ENCODE measurements at places on chromosomes 6 and 20.

DNA sequence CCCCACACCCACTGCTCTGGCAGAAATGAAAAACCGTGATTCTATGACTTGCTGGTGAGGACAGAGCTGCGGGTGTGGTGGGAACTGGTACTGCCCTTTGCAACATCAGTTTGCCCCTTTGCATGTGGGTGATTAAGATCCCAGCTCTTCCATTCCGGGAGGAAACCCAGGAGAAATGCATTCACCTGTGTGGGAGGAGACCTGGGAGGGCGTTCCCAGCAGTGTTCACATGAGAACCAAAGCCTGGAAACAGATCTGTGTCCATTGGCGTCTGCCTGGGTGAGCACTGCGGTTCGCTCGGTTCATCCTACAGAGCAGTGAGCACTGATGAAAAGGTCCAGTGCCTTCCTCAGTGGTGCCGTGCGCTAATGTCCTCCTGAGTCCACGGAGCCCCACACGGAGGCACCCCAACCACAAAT is 89.7 kb downstream of the SMOC2 start:
- no peak for DNase-seq

GRCh38 chr6:140459209-140459608 is 1084.8 kb upstream of the CITED2 start:
- no peak for DNase-seq

DNA sequence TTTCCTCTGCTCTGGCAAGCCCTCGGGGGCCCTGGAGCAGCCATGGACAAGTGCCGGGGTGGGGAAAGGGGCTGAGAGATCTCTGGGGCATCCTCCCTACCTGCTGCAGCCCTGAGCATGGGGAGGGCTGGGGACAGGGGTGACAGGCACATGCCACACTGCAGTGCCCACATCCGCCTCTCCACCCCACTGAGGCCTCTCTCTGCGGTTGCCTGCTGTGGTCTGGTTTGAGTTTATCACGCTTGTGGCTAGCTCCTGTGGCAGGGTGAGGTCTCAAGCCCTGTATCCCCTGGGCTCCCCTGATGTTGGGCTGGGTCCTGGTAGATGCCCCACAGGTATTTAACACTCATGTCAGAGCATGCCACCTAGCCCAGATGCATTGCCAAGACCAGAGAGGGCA is 52.9 kb upstream of the MLN start:
- DNase-seq = no peak

DNA sequence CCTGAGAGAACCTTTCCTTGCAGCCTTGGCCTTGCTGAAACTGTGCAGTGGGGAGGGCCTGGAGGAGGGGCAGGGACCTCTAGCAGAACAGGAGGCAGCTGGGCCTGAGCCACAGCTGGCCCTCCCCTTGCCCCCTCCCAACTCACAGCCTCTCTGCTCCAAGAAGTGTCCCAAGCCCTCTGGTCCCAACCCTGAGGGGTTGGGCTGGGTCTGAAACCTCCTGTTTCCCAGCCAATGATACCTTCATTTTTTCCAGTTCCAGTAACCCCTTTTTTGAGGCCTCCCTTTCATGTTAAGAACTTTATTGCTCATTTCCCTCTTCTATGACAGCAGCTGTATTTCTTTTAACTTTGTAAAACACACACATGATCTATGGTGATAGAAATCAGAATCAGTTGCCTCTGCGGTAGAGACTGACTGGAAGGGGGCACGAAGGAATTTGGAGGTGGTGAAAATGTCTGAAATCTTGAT is 17.9 kb upstream of the ARMC12 start:
- DNase-seq = no peak

DNA sequence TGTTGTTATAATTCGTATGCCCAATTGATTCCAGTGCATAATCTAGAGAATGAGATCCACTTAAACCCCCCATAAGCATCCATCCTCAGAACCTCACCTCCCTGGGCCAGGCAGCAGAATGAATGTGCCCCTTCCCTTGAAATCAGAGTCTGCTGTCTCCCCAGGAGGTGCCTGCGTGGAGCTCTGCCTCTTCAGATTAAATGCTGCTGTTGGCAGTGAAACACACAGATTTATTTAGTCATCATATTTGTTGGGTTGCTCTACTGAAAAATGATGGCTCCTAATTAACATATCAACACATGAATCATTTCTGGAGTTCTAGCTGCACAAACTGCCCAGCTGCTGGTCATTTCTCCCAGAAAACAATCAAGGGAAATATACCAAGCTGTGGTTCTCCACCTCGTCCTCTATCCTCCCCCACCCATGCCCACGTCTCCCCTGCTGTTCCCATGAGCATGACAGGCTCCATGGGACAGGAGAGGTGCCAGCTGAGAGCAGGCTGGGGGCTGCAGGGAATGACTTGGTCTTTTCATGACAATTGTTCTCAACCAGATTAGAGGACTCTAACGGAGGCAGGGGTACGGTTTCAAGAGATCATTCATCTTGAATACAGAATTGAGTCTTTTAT is 633.1 kb downstream of the CDH26 start:
- DNase-seq = no peak

DNA sequence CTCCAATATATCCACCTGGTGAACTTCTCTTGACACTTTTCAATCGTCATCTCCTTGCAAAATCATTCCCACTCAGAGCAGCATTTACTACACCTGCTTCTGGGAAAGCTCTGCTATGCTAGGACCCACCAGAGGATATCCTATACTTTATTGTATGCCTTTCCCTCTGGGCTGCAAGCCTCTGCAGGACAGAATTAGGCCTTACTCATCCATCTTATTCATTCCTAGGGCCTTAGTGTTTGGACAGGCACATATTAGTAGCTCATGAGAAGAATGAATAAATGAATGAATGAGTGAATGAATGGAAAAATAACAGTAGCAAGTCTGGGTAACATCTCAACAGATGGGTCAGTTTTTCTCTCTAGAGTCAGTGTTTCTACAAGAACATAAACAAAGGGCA is 216.1 kb downstream of the MAFB start:
- DNase-seq = no peak

- no peak for DNase-seq
Measured at GRCh38 chr6:88671624-88672023, 291.8 kb downstream of the RNGTT start.

GRCh38 chr20:46784436-46785127 is 75.1 kb downstream of the SLC2A10 start:
- no peak for DNase-seq

DNA sequence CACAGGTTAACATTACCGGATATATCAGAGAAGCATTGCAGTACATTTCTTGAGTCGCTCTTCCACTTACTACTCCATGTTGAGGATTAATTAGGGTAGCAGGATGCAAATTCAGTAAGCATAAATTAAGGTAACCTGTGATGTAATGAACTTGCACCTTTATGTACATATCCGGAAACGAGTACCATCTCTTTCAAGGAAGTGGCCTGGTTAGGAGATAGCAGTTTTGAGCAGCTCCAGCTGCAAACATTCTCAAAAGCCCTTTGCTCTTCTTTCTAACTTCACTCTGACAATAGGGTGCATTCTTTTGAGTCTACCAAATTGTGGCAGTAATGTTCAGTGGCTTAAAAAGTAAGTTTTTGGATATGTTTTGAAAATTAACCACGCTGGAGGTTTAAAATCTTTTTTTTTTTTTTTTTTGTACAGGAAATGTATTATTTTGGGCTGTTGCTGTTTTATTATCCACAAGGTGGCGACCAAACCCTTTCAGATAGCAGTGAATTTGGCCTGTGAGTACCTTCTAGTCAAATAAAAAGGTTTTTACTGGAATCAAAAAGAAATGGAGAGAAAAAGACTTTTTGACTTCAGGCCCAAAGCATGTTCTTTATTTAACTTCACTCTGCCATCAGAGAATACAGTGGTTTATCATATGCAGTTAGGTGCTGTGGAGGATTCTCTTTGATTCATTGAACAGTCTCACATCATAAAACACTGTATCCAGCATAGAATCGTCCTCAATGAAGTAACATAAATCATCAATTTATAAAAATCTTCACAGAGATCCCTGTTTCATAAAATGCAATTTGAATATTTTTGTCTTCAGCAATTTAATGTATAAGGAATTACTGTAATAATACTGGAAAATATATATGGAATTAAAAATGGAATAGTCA is 8.9 kb downstream of the FAM217B start:
- no peak for DNase-seq

- no peak for DNase-seq
Measured at GRCh38 chr6:74611220-74611619, 594.6 kb downstream of the COL12A1 start.

GRCh38 chr20:53903652-53903987 is 166.8 kb downstream of the BCAS1 start:
- no peak for DNase-seq

GRCh38 chr6:64553249-64553786 is 917.7 kb downstream of the PHF3 start:
- no peak for DNase-seq

DNA sequence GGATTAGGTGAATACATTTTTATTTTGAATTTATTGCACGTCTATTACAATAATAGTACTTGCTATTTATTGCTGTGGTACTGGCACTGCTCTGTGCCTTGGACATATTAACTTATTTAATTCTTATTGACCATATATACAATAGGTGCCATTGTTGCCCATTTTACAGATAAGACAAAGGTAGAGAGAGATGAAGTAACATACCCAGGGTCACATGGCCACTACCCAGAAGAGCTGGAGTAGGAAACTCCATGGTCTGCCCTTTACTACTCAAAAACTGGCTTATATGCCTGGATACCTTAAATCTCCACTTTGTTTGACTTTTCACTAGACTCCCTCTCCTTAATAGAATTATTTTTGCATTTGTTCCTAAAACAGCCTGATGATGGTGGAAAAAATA is 67.5 kb downstream of the ADGRG6 start:
- no peak for DNase-seq

DNA sequence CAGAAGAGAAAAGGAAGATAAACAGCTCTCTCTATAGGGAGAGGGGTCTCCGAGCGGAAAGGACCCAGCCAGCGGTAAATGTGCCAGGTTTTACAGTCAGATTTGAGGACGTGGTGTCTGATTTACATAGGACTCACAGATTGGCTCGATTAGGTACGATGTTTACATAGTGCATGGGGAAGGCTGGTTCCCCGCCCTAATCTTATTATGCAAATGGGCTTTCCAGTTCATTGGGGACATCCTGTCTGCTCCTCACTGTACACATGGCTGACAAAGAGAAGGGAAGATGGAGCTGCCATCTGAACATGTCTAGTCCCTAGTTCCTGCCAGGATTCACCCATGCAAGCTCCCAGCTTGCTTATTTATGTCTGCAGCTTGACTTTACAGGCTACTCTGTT is 119.9 kb downstream of the RNF144B start:
- no peak for DNase-seq

DNA sequence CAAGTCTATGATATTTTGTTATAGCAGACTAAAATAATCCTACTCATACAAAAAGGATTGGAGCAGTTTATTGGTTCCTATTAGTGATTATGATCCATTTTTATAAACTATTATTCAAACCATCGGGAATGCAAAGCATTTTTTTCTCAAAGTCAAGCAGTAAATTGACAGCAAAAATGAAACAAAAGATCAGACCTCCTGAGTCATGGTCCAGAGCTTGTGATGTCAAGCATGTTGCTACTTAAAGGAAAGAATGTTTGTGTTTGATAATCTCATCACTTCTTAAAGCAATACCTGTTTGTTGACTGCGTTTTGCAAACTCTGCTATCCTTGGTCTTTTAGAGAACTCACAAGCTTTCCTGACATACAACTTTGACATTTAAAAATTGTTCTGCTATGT is 204.4 kb downstream of the SAMD5 start:
- no peak for DNase-seq

DNA sequence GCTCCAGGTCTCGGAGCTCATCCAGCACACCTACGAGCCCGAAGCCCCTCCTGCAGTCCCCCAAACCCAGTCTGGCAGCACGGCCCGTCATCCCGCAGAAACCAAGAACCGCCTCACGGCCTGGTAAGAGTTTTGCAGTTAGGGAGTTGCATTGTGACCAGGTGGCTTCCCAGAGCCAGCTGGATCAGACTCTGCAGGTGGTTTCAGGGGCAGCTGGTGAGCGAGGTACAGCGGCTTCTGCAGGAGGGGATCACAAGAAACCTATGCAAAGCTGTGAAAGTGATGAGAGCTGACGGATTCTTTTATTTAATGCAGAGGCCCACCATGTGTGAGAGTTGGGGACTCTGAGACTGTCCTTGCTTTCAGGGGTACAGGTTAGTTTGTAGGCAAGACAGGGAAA is 45.9 kb upstream of the SCGN start:
- no peak for DNase-seq

- DNase-seq = no peak
Measured at GRCh38 chr20:51220293-51220706, 197.4 kb upstream of the KCNG1 start.

DNA sequence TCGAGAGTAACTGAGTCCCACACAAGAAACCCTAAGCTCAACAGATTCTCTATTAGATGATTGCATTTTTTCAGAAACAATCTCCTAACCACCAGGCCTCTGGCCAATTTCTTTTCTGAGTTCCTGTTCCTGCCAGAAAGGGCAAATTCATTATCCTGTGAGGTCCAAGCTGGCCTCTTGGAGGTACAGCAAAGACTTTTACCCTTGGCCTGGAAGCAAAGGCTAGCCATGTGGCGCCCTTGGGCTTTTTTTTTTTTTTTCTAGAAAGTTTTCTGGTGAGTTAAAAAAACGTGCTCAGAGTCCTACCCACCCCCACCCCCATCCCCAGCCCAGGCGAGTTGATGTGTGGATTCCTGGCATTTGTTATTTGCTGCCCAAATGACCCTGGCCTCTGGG is 59.0 kb upstream of the EEF1A1 start:
- no peak for DNase-seq

- no peak for DNase-seq
Measured at GRCh38 chr6:139470997-139471396, 96.5 kb upstream of the CITED2 start.

- no peak for DNase-seq
Measured at GRCh38 chr20:9110916-9111432, 42.1 kb downstream of the PLCB4 start.

DNA sequence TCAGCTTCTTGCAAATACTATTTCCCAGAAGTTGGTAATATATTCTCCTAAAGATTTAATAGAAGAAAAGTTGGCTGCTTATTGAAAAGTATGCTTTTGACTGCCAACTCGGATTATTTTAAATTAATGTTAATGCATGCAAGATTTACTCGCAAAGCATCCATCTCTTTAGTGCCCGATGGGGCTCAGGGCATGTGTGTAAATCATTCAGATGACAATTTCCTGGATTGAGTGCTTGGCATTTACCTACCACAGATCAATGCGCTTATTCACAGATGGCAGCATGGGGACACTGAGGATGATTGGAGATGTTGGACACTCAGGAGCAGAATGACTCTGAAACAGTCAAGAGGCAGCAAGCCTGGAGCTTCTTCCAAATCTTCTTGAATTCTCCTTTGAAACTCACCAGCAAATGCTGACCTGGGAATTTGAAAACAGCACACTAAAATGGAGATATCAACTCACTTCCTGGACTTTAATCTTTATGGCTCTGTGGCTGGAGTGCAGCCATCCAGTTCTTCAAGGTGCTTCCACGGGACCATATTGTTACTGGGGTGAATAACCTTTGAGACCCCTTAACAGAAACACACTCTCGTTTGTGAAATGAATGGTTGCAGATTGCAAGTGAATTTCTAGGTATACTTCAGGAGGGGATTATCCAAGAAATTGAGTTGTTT is 34.1 kb upstream of the TIAM2 start:
- DNase-seq = no peak

- DNase-seq = no peak
Measured at GRCh38 chr20:53681352-53682212, 87.9 kb upstream of the ZNF217 start.
